ENCODE measurements at places on chromosomes 11 and 22.

DNA sequence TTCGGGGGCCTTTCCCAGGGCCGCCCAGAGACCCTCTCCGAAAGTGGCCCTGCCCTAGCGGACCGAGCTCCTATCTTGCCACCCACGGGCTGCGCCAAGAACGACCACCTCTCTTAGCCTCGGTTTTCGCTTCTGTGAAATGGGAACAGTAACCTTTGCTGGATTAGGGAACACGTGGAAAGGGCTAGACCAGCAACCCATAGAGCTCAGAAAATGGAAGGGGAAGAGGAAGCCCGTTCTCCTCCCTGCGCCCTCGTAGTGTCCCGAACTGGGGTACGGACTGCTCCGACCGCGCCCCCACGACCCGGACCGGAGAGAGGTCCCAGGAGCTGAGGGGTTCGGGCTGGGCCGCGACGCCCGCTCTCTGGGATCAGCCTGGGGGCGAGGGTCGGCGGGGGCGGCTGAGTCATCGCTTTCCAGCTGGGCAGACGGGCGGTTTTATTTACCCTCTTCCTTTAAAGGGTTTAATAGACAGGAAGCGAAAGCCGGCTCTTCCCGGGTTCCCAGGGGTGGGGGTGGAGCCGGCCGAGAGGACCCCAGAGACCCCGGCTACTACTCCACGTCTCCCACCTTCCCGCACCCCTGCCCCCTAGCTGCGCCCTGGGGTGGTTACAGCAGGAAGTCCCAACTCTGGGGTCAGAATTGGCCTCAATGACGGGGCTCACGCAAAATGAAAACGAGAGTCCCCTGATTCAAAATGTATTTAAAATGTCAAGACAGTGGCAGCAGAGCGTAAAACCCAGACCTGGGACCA is 907 bp upstream of the PHLDA2 start:
- peak; percentile 72 for DNase-seq

DNA sequence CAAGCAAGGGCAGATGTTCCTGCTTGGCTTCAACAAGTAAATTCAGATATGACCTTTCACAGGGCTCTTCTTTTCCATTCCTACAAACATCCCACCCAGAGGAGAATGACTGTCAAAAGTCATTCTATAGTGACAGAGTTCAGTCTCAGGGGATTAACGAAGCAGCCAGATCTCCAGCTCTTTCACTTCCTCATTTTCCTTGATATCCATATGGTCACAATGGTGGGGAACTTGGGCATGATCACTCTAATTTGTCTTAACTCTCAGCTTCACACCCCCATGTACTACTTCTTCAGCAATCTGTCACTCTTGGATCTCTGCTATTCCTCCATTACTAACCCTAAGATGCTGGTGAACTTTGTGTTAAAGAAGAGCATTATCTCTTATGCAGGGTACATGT is 15.0 kb upstream of the OR8B8 start:
- peak; percentile 28 for DNase-seq

DNA sequence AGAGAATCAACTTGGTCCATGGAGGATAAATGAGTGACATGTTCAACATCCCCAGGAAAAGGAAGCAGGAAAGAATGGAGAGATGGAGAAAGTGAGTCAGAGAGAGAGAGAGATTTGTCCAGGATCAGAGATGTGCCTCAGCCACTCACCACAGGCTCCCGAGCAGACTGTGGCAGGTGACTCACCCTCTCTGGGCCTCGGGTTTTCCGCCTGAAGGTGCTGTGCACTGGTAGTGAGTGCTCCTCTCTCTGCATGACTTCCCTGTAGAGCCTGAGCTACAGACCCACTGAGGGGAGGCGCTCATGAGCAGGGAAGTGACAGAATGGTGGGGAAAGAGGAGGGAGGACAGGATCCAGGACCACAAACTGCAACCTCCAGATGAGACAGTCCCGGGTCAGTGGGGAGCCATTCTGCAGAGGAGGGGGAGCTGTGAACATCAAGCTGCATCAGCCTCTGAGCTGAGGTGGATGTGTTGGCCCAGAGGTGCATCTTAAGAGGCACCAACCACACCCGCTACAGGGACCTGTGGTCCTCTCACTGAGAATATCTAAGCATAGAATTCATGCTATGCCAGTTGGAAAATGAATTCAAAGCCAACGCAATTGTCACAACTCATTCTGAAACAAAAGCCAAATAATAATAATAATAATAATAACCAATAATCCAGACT is 433.4 kb downstream of the BRD1 start:
- no peak for DNase-seq

DNA sequence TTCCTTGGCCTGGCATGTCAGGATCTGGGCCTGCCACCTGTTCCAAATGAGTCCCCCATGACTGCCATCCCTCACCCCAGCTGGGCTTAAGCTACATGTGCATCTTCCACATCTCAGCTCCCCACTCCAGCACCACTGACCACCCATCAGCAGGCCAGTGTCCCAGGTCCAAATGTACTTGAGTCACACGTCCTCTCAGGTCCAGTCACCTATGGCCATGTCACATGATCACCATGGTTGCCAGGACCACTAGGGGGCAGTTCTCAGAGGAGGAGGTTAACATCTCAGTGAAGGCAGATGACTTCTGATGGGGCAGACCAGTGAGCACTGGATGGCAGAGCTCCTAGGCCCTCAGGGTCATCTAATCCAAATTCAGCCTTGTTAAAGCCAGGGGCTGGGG is 41.9 kb upstream of the WNT11 start:
- no peak for DNase-seq

DNA sequence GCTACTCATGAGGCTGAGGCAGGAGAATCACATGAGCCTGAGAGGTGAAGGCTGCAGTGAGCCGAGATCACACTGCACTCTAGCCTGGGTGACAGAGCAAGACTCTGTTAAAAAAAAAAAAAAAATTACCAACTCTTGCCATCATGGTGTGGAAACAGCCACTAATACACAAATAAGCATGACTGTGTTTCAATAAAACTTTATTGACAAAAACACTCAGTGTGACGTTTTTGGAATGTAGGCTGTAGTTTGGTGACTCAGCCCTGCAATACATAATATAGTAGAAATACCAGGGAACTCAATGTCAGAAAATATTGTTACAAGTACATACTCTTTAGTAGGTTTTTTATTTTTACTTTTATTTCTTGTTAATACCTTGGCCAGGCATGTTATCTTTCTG is 207.1 kb downstream of the CASP12 start:
- DNase-seq, result no peak

GRCh38 chr11:15613251-15613650 is 498.5 kb downstream of the INSC start:
- no peak for DNase-seq

DNA sequence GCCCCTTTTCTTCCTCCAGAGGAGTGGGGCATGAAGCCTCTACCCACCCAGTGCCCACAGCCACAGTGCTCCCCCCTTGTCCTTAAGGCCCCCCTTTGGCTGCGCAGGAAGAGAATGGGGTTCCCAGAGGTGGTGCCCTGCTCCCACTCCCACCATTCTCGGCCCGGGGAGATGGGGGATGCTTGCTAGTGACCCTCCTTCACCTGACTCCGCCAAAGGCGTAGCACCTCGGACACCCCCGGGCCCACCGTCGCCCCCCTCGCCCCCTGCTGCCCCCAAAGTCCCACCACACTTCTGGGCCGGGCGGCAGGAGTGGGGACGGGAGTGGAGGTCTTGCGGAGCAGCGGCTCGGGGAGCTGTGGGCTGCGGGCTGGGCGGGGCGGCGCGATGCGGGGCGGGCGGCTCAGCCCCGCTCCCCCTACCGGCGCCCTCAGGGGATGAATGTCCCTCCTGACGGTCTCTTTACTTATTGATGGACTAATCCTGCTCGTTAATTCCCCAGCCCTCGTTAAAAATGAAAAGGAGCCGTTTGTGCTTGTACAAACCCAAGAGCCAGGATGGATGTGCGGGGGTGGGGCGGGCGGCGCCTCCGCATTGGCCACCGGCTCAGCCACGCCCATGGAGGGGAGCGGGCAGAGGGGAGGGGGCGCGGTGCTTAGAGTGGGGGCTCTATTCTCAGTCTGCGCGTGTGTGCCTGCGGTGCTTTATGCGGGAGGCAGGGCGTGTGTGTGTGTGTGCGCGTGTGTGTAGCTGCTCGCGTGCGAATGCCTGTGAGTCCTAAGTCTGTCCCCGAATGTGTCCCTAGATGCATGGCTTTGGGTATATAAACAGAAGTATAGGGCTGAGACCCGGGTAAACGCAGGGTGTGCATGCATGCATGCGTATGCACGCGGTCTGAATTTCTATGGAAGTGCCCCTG is 25.6 kb downstream of the SYT7 start:
- peak; percentile 26 for DNase-seq

GRCh38 chr11:27233654-27234042 is 129.4 kb downstream of the CCDC34 start:
- DNase-seq, result peak; percentile 65

- DNase-seq, result no peak
These were observed 140.7 kb upstream of the CTSC start for GRCh38 chr11:88478136-88478815.

- peak; percentile 18 for DNase-seq
These were observed 53.4 kb downstream of the RTL6 start for GRCh38 chr22:44444341-44445306.

- no peak for DNase-seq
These were observed 100.0 kb downstream of the RPS6KA4 start for GRCh38 chr11:64458997-64459396.

- no peak for DNase-seq
These were observed 185.3 kb upstream of the ISX start for GRCh38 chr22:34880662-34881061.

DNA sequence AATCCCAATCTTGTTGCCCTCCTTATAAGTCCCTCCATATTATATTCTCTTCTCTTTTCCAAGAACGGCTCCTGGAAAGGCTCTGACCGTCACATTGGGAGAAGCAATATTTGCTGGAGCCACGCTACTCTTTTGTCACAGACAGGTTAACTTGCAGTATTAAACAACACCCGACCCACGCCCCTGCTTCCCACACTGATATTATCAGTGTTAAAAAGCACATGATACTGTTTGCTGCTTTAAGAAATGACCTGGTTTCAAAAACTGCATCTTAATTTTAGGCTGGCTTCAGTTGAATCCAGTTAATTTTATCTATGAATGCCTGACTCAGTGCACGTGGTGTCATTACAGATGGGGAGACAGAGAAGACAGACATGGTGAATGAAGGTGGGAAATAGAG is 3.1 kb downstream of the FLI1 start:
- no peak for DNase-seq

GRCh38 chr11:60891103-60891741 is 15.2 kb downstream of the PRPF19 start:
- no peak for DNase-seq

- DNase-seq, result no peak
These were observed 65.1 kb downstream of the FEZ1 start for GRCh38 chr11:125431009-125431408.

GRCh38 chr11:19253817-19254216 is 13.1 kb upstream of the E2F8 start:
- DNase-seq, result peak; percentile 57

- DNase-seq, result peak; percentile 34
These were observed 8.2 kb upstream of the SYT8 start for GRCh38 chr11:1826552-1827094.

- peak; percentile 53 for DNase-seq
These were observed 50.9 kb downstream of the IGF2 start for GRCh38 chr11:2088284-2088683.

Data from NB4 (cell line).